ENCODE measurements at places on chromosomes 2 and 18.

DNA sequence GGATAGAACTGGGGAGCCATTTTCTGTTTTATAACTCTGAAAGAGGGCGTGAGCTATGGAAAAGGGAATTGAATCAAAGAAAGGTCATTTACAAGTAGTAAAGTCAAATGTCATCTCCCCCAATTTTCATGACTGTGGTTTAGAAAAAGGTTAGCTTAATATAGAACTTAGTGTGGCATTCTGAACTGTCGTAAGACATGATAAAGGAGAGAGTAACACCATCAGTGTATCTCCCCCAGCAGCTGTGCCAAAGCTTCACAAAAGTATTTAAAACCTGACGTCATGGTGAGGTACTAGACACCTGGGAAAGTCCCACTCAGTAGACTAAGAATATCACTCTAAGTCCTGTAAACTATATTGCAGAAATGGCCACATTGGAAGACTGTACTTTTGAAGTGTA, 5.8 kb upstream of the IKZF2 start:
- DNase-seq = no peak

DNA sequence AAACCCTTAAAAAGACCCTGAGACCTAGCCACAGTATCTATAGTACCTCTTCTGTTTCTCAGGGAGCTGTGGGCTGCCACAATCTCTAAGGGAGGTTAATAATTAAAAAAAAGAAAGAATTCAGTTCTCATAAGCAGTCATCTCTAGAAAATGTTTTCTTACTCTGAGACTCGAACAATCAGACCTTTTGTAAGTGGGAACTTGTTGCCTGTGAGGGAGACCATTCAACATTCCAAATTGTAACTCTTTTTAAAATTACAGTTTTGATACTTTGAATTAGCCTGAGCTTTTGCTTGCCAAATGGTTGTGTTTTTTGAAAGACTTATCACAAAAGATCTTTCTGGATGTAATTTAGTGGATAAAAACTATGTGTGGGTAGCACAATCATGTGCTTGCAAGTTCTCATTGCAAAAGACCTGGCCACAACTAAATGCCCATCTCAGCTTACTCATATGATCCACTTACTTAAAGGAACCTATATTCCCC, 33.3 kb downstream of the IL1R2 start:
- DNase-seq = no peak

DNA sequence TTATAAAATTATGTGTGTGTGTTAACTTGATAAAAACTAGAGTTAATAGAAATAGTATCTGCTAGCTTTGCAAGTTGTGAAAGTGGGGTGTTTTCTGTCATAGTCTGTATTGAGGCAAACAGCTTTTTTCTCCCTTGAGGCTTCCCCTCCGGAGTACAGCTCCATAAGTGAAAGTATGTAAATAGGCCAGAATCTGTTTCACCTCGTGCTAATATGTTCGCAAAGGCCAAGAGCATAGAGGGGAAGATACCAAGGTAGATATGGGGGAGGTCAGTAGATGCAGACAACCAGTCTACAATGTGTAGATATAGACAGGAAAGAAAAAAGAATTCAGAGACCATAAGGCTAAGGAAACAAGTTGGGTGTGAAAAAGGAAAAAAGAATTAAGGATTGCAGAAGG, 72.9 kb downstream of the PTRHD1 start:
- no peak for DNase-seq

DNA sequence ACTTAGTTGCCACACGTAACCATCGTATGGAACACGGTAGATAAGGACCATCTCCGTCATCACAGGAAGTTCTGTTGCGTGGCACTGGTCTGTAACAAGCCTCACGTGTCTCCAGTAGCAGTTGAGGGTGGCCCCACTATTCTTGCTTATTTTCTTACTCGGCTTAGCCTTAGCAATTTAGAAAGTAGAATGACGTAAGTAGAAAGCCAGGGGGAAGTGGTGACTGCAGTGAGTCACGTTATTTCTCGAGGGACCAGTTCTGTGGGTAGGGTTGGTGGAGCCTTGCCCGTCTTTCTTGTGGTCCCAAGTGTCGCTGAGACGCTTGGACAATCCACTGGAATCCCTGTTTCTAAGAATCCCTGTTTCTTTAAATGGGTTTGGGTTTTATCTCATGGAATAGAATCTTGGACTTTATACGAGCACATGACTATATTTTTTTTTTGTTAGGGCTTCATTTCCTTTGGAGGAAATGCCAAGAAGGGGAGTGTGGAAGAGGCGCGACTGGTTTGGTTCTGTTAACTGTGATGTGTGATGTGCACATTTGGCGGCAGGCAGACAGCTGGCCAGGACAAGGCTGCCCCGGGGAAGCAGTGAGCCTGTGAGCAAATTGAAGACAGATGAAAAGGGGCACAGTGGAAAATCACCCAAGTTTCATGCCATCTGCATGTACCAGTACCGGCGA, 96.2 kb downstream of the CABLES1 start:
- no peak for DNase-seq

DNA sequence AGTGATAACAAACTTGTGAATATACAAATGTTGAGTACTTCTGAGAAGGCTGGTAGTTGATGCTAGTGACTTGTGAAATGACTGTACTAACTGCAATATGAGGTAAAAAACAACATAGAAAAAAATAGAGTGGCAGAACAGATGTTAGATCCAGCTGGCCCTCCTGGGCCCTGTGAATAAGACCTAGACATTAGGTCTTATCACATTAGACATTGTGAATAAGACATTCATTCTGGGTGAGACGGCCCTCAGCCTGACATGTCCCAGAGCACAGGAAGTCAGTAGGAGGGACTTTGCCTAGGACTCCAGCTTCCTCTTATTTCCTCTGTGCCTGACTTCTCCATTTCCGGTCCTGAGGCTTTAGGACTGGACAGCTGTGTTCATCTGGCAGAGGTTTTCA, 22.9 kb downstream of the DOK1 start:
- DNase-seq = no peak

Data from sciatic nerve (tissue), 2 donors.